ENCODE measurements at places on chromosomes 13 and 19.

- no peak for DNase-seq
These were observed 9.8 kb upstream of the MCF2L start for GRCh38 chr13:112959206-112959605.

GRCh38 chr19:6495947-6496346 lies 6.2 kb downstream of the TUBB4A start:
- no peak for DNase-seq

- DNase-seq = no peak
These were observed 587.4 kb downstream of the LMO7 start for GRCh38 chr13:76223565-76223964.

DNA sequence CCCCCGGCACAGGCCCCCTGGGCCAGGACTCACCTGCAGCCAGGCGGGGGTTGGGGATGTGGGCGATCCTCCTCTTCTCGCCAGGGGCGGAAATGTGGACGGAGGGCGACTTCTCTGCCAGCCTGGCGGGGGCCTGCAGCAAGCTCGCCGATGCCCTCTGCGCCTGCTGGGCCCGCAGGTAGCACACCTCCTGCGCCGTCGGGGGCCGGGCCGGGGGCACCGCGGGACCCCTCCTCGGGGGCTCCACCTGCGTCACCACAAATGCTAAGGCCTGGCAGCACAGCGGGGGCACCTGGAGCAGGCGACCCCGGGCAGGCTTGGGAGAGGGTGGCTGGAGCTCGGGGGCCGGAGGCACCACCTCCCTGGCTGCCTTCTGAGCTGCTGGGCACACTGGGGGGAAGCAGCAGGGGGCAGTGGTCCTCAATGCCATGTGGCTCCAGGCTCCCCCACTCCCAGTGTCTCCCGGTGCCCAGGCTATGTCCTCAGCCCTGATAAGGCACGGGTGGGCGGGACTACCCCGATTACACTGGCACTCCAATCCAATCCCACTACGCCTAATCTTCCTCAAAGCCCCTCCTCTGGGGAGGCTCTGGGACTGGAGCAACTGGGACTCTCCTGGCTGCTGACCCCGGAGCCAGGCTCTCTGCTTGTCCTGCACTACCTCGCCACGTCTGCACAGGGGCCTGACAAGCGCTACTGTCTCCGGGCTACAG lies 11.6 kb upstream of the ATP8B3 start:
- DNase-seq = no peak

DNA sequence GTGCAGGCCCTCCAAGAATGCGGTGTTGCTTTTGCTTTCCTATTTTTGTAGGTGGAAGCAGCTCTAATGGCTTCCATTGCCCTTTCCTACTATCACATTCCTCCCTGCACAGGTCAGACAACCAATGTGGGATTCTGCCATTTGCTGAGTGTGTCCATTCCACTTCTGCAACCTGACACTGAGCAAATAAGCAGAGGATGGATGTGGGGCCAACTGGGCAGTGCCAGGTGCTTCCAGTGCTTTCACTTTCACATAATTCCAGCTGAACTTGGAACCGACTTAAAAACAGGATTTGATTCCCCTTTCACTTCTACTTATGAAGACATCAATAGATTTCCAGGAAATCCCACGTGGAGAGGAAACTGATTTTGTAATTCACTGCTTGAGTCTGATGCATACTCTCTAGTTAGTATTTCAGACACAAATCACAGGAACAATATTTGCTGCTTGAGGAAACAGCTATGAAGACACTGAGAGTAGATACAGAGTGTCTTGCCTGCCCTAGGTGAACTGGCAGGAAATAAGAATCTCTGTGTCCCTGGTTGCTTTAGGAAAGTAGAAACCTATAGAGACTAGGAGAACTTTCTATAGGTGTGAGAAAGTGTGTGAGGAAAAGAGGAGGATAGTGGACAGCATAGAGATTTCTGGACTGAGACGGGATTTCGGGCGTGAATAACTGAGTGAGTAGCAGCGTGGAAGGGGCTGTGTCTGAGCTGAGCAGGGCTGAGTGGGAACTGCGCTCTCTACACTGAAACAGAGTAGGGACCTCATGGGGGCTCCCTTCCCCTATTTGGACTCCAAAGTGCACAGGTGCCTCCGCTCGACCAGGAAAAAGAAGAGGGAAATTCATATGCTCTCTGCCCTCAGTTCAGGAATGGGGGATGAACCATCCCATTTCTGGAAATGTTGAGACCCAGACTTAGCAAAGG lies 22.5 kb downstream of the LGALS16 start:
- no peak for DNase-seq
